ENCODE measurements at places on chromosomes 1 and 21.

GRCh38 chr1:2378441-2378851, 12.9 kb downstream of the MORN1 start:
- no peak for DNase-seq

DNA sequence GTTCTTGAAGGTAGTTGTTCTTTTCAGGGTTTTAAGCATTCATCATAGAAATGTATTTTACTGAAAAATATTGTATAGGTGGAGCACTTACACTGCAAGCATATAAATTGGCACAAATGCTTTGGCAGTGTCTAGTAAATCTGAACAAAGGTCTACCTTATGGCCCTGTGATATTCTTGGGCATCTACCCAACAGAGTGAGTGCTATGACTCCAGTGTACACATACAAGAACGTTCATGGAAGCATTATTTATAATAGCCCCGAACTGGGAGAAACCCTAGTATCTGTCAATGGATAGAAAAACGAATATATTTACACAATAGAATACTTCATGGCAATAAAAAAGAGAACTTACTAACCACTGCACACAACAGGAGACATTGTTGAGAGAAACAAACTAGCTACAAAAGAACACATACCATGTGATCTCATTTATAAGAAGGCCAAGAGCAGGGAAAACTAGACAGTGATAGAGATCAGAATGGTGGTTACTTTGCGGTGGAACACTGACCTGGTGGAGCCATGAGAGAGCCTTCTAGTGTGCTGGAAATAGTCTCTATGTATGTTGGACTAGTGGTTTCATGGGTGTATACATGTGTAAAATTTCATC, 96.0 kb downstream of the MAB21L3 start:
- no peak for DNase-seq

DNA sequence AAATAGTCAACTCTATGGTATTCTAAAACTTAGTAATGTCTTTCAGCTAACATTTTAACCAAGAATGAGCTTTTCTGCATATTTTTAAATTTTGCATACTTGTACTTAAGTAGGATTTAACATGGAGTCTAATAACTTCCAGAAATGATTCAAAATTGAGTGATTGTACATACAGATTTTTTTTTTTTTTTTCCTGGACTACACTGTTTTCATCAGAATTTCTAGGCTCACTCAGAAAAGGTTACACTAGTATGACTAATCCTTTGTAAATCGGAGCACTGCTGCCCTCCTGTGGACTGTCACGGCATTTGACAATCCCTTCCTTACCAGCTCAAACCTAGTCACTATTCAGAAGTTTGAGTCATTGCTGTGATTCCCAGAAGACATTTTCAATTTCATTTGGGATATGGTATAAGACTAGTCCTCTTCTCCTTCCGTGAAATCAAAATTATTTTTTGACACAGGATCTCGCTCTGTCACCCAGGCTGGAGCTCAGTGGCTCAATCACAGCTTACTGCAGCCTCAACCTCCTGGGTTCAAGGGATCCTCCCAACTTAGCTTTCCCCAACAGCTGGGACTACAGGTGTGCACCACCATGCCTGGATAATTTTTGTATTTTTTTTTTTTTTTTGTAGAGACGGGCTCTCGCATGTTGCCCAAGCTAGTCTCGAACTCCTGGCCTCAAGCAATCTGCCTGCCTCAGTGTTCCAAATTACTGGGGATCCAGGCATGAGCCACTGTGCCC, 45.5 kb downstream of the CD46 start:
- peak; percentile 30 for DNase-seq

DNA sequence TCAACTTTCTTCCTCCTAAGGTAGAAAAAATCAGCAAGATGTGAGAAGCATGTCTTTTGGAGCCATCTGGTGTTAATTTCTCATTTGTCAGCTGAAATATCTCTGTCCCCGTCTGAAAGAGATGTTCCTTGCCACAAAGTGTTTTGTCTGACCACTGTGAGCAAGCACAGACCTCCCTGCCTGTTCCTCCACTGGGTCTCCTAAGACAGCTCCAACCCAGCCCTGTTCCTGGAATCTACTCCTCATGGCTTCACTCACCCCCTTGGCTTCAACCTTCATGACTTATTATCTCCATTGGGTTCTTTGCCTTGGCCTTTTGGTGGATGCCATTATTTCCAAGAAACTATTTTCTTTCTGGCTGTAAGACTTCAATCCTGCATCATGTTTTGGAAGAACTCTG, 65.7 kb upstream of the CACHD1 start:
- no peak for DNase-seq

DNA sequence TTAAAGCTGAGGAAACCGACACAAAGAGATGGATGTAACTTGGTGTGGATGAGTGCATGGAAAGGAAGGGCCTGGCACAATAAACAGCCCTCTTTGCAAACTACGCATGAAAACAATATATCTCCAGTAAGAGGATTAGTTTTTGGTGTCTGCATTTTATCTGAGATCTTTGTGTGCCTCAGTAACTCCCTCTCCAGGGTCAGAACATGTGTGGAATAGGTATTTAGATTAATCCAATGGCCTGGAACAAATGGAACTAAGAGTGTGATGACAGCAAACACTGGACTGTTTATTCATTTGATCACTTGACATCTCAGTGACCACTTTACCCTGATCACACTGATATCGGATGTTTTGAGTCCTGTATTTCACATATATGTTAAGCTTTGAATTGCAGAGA, 45.3 kb downstream of the AKNAD1 start:
- no peak for DNase-seq

GRCh38 chr1:1947493-1947892, 28.4 kb upstream of the TMEM52 start:
- DNase-seq: no peak

DNA sequence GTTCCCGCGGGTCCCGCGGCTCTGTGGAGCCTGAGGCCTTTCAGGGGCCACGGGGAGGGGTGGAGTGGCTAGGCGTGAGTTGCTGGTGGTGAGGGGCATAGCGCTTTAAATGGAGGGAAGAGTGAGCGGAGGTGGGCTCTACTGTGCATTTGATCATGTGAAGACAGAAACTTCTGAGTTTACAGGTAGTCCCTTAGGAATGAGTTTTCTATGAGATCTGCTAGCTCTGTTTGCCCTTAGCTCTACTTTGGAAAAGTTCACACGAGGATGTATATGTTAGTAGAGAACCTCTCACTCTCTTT, 593 bp downstream of the ST6GALNAC3 start:
- DNase-seq: no peak

DNA sequence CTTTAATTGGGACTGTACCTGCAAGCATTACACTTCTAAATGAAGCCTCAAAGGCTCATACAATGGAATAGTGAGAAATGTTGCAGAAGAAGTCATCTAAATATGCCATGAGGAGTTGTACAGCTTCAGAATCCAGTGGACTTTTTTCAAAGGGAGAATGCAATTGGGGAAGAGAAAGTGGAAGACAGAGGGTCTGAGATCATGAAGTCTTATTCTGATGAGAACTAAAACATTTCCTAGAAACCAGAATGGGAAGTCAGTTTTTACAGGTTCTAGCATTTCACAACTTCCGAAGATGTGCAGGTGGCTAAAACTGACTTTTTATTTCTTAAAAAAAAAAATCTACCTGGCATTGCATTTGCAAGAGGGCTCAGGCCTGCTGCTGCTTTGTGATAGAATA, 424.4 kb upstream of the RUNX1 start:
- DNase-seq: no peak

GRCh38 chr1:67840449-67840848, 7.2 kb upstream of the GNG12 start:
- no peak for DNase-seq

- no peak for DNase-seq
Observed at GRCh38 chr1:224647449-224647848, 31.3 kb downstream of the CNIH3 start.

- DNase-seq: no peak
Observed at GRCh38 chr1:207919523-207920170, 8.7 kb upstream of the CD34 start.

- DNase-seq: no peak
Observed at GRCh38 chr1:85836736-85837135, 128.5 kb upstream of the ZNHIT6 start.

Data from GDM1 (cell line).